ENCODE measurements at places on chromosomes 5 and 9. TPM values are rescaled to one million over a fixed set of nuclear protein-coding genes. Genes with fewer than 3 reads are reported as not detected.

The LIX1 gene
- not detected for total RNA-seq

The TAF7 gene
- total RNA-seq, result 73.2 TPM

The TLX3 gene
- not detected for total RNA-seq

The DAB2 gene
- total RNA-seq, result not detected

The ROPN1L gene
- total RNA-seq, result 4.2 TPM

The F2R gene
- 4.6 TPM for total RNA-seq

The NEUROG1 gene
- total RNA-seq, result not detected

The ACTBL2 gene
- total RNA-seq, result not detected

The OMD gene
- total RNA-seq, result not detected

The CRB2 gene
- not detected for total RNA-seq

The STPG3 gene
- not detected for total RNA-seq

The OR1N2 gene
- not detected for total RNA-seq

The WDR31 gene
- 0.91 TPM for total RNA-seq

The FAM78A gene
- 112 TPM for total RNA-seq

The AGTPBP1 gene
- total RNA-seq, result 41.8 TPM

The NIM1K gene
- 0.41 TPM for total RNA-seq

The SLC6A7 gene
- not detected for total RNA-seq

The MCTP1 gene
- total RNA-seq, result not detected

The FOXD4L4 gene
- total RNA-seq, result 0.19 TPM

The MARCOL gene
- total RNA-seq, result not detected

The IL4 gene
- 0.55 TPM for total RNA-seq

The APBA1 gene
- total RNA-seq, result 0.72 TPM

The TMEM232 gene
- 0.43 TPM for total RNA-seq

The SAP30L gene
- total RNA-seq, result 49.5 TPM

The WDR41 gene
- total RNA-seq, result 17.2 TPM

The F2RL1 gene
- total RNA-seq, result 1.7 TPM

The NKD2 gene
- 2.9 TPM for total RNA-seq

The IFNB1 gene
- total RNA-seq, result not detected

The LIFR gene
- 0.12 TPM for total RNA-seq
